Heart left ventricle (tissue), 16 donors: ENCODE measurements at places on chromosomes 6 and 20. TPM values are rescaled to one million over a fixed set of nuclear protein-coding genes. Genes with fewer than 3 reads are reported as not detected.

- DNase-seq, result no peak
Measured at GRCh38 chr6:93515736-93516135, 96.4 kb upstream of the EPHA7 start.

DNA sequence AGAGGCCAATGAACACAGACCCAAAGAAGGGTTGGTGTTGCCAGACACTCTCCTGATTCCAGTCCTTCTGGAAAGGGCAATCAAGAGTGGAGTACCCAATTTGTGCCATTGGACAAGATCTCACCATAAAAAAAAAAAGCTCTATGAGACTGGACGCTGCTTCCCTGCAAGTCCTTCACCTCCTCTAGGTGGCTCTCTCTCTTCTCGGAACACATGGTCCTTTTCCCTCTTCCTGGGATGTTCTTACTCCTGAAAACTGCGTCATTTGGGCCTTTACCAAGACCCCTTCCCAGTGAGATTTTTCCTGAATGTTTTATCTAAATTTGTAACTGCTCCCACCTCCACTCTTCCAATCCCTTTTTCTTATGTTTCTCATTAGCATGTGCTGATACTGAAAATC is 280.8 kb downstream of the FOXA2 start:
- DNase-seq, result no peak

DNA sequence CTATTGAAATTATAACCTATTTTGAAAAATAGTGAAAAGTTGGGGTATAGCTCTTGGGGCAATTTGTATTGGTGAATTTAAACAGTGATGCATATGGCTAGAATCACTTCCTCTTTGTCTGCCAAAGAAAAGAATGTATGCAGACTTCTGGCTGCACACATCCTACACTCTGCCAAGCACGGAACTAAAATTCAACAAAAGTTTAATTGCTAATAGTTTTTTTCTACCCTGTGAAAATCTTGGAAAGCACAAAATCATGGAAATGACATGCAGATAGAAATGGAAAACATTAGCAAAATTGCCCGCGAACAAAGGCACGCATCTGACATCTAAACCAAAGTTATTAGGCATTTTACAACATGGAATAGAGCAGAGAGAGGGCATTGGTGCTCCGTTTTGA is 106.4 kb upstream of the PDE10A start:
- no peak for DNase-seq

- no peak for DNase-seq
Measured at GRCh38 chr6:9499709-9500108, 915.2 kb downstream of the TFAP2A start.

GRCh38 chr6:29908341-29908662 is 34.0 kb upstream of the HLA-A start:
- no peak for DNase-seq

DNA sequence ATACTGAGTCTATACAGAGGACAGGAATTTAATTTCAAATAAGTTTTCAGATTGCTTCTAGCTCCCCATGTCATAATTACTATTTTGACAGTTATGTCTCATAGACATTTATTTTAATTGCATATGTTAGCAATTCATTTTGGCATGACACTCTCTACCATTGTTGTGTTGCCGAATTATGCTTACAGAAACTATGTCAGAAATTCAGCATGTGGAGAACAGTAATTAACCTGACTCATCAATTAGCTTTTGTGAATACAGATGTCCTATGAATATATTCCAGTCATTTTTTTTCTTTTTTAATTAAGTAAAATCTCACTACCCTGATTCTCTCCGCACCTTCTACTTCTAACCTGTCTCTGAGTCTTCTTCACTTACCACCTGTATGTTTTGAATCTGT is 105.1 kb downstream of the NKAIN2 start:
- no peak for DNase-seq

GRCh38 chr6:32111424-32112066 is 2.4 kb upstream of the TNXB start:
- peak; percentile 68 for DNase-seq

DNA sequence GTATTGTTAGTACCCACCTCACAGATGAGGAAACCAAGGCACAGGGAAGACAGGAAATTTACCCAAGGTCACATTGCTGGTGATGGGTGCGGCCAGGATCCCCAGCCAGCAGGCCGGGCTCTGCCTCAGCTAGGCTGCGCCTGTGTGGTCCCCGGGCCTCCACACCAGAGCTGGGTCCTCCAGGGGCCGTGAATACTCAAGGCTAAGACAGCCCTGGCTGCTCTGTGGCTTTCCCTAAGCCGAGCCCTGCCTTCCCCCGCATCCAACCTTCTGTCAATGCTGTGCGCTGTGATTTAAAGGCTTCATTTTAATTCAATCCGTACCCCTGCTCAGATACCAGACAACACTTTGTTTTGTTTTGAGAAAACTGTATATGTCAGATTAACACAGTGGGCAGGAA is 246.7 kb downstream of the TTLL2 start:
- no peak for DNase-seq

DNA sequence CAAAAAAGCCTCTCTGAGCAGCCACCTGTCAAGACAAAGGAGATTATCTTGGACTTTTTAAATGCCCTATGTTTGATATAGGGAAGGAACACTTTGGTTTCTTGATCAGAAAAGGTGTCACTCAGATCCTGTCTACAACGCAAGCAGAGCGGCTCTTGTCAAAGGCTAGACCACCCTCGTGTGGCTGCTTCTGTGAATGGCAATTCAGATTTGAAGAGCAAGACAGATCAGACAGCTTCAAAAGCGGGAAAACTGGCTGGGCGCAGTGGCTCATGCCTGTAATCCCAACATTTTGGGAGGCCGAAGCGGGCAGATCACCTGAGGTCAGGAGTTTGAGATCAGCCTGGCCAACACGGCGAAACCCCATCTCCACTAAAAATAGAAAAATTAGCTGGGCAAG is 10.1 kb upstream of the NXT1 start:
- peak; percentile 66 for DNase-seq

Gene ARFGEF3
- 8.4 TPM for total RNA-seq

Gene RAB32
- total RNA-seq, result 22.7 TPM

Gene OR2J3
- total RNA-seq, result not detected

Gene OOEP
- not detected for total RNA-seq
